ENCODE measurements at places on chromosomes 4 and X.

DNA sequence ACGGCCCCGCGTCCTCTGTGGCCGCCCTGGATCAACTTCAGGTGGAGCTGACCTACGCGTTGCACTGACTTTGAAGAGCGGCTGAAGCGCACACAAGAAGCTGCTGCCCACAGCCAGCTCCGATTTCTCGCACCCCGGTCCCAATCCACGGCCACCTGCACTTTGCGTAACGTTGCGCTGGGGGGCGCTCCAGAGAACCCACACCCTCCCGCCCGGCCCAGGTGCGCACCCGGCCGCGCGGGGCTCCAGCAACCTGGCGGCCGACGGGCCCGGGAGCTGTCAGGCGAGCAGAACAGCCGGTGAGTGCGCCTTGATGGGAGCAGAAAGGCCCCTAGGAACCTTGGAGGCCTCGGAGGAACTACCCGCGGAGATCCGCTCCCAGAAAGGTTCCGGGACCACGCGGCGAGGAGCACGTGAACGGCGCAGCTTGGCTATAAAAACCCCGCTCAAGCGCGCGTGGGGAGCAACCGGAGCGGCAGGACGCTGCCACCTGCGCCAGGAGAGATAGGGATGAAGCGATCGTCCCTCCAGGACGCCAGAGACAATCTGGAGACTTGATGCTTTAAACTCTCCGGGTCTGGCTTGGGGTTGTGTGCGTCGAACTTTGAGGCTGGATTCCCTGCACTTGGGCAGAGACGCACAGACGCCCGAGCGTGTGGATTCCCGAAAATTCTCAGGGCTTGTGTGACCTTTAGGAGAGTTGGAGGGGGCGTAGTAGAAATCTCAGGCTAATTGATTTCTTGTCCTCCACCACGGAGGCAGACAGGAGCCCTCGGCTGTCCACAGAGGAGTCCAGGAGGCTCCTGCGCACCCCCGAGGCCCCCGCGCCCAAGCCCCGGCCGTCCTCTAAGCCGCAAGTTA, 591 bp upstream of the NWD2 start:
- DNase-seq, result no peak

GRCh38 chrX:13109817-13110216, 65.4 kb upstream of the FAM9C start:
- DNase-seq, result no peak

GRCh38 chr4:20639346-20639745, 60.9 kb upstream of the PACRGL start:
- DNase-seq, result peak; percentile 75

GRCh38 chrX:51435101-51435500, 61.3 kb downstream of the NUDT11 start:
- no peak for DNase-seq

- no peak for DNase-seq
Measured at GRCh38 chr4:182042945-182043344, 200.3 kb upstream of the TENM3 start.

GRCh38 chr4:153143527-153144348, 60.5 kb upstream of the TRIM2 start:
- peak; percentile 78 for DNase-seq

GRCh38 chrX:102154218-102154860, 1.4 kb downstream of the BEX5 start:
- DNase-seq, result peak; percentile 29

DNA sequence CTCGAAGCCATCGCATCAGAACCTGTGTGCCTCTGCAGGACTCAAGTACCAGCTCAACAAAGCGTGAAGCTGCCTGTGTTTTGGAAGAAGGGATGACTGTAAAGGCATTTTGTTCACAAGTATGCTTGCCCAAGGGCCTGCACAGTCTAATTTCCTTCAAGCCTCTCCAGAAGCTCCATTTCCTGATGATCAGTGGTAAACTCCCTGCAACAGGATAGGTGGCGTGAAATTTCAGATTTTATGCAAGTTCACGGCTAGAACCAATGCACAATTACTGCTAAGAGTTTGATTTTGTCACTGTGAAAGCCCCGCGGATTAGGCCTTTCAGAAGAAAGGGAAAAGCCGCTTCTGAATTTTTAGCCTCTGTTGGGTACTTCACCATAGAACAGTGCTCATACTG, 89.2 kb upstream of the TAPT1 start:
- DNase-seq, result no peak

- DNase-seq, result no peak
Measured at GRCh38 chr4:106344647-106344970, 24.0 kb downstream of the GIMD1 start.

DNA sequence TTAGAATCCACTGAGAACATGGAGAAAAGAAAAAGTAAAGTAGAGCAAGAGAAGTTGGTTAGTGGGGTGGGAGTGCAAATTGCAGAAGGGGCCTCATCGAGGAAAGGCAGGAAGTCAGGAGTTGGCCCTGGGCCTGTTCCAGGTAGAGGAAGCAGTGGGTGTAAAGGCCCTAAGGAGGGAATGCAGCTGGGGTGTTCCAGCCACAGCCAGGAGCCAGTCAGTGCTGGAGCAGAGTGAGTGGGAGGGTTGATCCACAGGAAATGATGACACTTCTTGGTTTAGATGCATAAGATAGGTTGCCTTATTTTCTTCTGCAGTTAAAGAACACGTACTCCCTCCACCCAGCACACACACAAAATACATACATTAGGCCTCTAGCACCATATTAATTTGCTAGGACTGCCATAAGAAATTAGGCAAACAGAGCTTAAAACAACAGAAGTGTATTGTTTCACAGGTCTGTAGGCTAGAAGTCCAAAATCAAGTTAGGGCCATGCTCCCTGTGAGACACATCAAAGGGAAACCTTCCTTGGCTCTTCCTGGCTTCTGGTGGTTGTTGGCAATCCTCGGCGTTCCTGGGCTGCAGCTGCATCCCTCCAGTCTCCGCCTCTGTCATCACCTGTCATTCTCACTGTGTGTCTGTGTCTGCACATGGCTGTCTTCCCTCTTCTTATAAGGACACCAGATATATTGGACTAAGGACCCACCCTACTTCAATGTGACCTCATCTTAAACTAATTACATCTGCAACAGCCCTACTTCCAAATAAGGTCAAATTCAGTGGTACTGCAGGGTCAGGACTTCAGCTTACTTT, 205.9 kb downstream of the AASDH start:
- no peak for DNase-seq

- DNase-seq, result peak; percentile 80
Measured at GRCh38 chr4:40576651-40577480, 52.8 kb downstream of the RBM47 start.

- DNase-seq, result no peak
Measured at GRCh38 chrX:2474963-2475726, 25.6 kb downstream of the DHRSX start.

DNA sequence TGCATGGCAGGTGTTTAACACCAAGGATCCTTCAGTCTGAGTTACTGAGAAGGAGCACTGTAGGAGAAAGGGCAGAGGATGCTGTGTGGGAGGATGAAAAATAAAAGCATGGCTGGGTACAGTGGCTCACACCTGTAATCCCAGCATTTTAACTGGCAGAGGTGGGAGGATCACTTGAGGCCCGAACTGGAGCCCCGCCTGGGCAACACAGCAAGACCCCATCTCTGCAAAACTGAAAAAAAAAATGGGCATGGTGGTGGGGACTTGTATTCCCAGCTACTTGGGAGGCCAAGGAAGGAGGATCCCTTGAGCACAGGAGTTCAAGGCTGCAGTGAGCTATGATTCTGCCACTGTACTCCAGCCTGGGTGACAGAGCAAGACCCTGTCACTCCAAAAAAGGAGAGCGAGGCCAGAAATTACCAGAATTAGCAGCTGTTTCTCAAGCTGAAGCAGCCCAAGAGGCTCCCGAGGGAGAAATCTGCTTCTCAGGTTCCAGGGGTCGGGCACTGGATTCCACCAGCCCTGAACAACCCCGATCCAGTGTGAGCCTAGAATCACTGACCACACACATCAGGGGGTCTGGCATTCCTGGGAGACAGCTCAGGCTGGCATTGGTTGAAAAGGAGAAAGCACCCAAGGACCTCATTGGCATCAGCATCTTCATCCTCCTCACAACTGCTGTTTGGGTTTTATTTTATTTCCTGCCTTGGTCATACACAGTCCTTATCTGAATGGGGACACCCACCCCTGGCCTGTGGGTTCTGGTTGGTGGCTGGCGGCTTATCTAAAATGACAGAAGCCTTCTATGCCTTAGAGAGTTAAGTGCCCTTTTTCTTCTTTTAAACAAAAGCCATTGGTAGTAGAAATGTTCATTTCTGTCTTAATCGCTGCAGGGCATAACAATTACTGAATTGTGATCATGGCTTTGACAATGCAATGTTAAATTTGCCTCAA, 66.3 kb upstream of the TRIM2 start:
- DNase-seq, result no peak

- DNase-seq, result no peak
Measured at GRCh38 chr4:83212041-83212851, 72.4 kb downstream of the COQ2 start.

- DNase-seq, result no peak
Measured at GRCh38 chrX:11423362-11423818, 130.2 kb downstream of the AMELX start.

DNA sequence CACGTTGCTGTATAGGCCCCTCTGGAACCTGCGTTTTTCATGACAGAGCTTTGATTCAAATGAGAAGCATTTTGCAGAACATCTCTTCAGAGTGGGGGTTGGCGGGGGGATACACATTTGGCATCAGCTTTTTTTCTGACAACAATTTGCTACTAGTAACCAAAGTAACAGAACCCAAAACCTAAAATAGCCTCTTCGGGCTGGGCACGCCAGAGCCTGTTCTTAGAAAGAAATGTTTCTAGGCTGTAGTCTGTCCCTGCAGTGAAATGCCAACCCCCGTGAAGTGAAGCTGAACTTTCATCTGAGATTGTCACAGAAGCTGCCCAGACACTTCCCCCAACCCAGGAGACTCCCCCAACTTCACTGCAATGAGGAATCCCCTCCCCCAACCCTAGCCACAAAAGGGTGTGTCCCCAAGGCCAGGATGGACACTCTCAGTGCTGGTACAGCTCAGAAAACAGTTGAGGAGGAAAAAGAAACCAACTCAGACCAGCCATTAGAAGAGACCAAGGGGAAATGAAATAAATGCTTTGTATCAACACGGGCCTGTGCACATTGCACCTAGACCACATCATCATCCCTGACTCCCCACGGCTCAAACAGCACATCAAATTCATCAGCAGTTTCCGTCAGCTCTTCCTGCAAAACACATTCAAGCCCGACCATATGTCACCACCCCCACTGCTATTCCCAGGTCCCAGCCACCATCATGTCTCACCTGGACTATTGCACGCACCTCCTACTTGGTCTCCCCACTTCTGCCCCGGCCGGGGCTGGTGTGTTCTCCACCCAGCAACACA, 8.4 kb upstream of the MAN2B2 start:
- DNase-seq, result no peak

DNA sequence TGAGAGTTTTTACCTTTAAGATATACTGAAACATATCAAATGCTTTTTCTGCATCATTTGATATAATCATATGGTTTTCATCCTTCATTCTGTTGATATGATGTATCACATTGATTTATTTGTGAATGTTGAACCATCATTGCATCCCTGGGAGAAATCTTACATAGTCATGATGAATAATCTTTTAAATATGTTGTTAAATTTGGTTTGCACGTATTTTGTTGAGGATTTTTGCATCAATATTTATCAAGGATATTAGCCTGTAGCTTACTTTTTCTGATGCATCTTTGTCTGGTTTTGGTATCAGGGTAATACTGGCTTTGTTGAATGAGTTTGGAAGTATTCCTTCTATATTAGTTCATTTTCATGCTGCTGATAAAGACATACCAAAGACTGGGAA, 541.4 kb downstream of the TLL1 start:
- DNase-seq, result no peak

GRCh38 chrX:76802708-76803107, 375.2 kb downstream of the MAGEE1 start:
- DNase-seq, result no peak
